NCI-H1048 (cell line): ENCODE measurements at places on chromosomes 7 and 10.

DNA sequence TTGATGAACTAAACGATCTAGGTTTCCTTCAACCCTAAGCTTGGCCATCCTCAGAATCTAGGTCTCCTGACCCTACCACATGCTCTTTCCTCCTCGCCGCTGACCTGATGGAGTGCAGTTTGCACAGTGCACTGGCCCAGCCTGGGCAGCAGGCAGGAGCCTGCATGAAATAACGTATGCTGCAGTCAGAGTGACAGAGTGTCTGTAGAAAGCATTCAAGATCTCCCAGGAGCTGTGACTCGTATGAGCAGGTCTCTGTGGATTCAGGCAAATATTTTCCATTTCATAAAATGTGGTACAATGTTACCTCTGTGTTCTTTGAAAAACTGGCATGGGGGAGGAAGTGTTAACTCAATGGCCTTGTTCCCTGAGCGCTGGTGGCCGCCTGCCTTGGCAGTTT, 441.8 kb downstream of the RPS24 start:
- DNase-seq, result no peak

GRCh38 chr10:17643339-17643754, 604 bp upstream of the STAM start:
- peak; percentile 45 for DNase-seq

GRCh38 chr7:142000244-142000643, 4.6 kb downstream of the MGAM start:
- no peak for DNase-seq

GRCh38 chr7:105178928-105179541, 165.0 kb downstream of the KMT2E start:
- DNase-seq, result no peak

GRCh38 chr10:34584164-34584563, 230.9 kb downstream of the PARD3 start:
- no peak for DNase-seq

GRCh38 chr7:130875265-130875741, 141.3 kb upstream of the KLF14 start:
- no peak for DNase-seq

DNA sequence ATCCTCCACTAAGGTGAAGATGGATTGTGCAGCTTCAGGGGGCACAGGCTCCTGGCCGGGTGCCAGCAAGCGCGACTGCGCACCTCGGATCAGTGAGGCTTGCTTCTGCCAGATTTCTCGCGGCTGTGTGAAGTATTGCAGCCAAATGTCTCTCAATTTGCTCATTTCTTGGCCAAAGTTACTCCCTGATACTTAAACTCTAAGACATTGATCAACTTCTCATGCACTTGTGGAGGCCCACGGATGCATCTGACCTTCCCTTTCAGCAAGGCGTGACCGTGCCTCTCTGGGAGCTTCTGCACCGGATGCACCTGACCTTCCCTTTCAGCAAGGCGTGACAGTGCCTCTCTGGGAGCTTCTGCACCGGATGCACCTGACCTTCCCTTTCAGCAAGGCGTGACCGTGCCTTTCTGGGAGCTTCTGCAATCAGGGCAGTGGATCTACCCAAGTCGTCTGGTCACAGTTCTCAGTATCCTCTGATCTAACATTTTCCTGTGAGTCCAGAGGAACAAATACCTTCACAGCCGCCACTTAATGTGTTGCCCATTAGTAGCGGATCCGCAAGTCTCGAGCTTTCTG, 248.3 kb downstream of the ADARB2 start:
- no peak for DNase-seq

GRCh38 chr7:71286336-71286735, 154.4 kb downstream of the GALNT17 start:
- DNase-seq, result no peak

DNA sequence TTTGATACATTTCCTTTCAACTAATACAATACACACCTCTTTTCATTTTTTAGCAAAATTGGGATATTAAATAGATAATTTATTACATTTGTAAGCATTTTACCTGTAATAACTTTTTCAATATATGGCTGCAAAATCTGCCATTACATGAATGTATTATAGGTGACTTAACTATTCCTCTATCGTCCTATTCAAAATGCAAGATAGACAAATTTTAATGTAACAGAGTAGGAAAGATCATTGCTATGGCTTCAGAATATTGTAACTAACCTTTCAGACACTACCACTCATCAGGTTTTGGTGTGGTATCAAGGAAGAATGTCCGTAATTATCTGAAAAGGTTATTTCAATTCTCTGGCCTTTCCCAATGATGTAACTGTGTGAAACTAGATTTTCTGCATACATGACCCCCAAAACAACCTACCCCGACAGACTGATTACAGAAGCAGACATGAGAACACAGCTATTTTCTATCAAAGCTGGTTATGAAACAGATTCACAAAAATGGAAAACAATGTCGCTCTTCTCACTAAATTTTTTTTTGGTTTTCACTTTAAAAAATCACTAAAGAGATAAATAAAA, 211.2 kb downstream of the FAM107B start:
- no peak for DNase-seq

- DNase-seq, result no peak
Measured at GRCh38 chr7:3559278-3559677, 258.2 kb downstream of the SDK1 start.

DNA sequence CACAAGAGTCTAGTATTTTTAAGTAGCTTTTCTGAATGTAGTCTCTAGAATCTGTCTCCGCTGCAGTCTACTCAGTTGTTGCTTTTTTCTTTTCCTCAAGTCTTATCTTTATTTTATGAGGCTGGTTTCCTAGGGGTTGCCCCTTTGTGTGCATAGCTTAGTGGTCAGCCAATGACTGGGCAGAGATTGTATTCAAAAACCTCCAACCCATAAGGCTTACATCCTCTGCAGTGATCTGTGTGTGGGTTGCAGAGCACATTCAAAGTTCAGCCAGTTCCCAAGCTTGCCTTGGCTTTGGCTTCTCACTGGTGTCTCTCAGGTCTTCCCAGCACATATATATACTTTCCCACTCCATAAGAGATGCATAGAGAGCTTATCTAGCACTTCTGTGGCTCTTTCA, 160.0 kb upstream of the TCF7L2 start:
- no peak for DNase-seq

- no peak for DNase-seq
Measured at GRCh38 chr7:50957431-50957830, 174.7 kb upstream of the GRB10 start.

DNA sequence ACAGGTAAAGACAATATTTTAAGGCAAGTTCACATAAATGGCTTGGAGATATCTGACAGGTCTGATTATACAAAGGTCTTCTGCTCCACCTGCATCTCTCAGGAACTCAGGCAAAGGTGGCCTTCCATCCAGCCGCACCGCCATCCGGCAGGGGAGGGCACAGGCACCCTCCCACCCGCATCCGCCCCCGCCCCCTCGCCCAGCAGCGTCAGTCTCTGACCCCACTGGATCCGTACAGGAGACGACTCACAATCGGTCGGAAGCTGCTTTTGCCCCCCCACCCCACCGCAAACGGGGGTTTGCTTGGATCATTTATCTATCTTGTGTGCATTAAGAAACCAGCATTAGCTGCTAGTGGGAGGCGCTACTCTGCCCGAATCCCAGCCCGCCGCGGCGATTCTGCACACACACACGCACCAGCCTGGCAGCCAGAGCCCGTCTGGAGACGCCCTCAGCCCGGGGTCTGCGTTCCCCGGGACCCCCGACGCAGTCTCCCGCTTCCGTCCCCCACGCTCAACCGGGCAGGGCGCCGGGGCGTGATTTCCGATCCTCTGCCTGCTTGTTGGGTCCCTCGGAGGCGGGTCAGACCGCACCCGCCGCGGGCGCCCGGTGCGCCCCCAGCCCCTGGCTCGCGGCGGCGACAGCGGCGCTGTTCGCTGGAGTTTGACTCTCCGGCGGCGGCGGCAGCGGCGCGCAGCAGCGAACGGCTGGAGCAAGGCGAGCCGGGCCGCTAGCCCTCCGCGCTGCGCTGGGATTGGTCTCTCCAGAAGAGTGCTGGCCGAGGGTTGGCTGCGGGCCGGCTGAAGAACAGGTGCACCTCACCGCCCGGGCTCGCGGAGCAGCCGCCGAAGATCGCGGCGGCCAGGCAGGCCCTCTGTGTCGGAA, 820 bp upstream of the NRG3 start:
- DNase-seq, result peak; percentile 60

DNA sequence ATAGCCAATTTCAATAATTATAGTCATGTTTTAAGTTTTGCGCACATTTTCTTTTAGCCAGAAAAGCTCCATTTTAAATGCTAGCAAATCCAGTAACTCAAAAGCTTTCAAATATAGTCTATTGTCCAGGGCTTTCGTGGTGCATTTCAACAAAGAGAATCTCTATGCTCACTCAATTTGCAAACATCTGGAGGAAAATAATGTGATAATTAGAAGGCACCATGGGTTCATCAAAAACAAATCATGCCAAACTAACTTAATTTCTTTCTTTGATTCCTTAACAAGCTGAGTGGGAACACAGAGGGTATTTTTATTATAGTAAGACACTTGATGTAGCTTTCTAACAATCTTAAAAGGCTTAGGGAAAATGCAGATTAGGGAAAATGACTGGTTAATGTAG, 179.8 kb downstream of the NXPH1 start:
- no peak for DNase-seq

DNA sequence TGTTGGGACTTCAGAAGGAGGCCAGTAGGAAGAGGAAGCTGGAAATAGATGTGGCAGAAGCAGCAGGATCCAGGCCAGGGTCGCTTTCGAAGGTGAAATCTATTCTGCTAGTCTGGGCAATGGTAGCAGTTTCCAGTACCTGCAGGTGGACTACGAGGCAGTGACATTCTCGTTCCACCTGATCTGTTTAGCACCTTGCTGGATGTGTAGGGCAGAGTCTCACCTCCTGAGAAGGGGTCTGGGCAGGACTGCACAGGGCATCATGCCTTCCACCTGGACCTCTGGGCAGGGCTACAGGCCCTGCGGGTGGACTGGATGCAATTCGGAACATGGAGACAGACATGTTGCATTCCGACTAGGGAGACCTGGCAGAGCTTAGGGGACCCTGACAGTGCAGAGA, 254.8 kb upstream of the ZNF32 start:
- no peak for DNase-seq

- DNase-seq, result no peak
Measured at GRCh38 chr10:86673827-86674581, 5.7 kb downstream of the LDB3 start.

DNA sequence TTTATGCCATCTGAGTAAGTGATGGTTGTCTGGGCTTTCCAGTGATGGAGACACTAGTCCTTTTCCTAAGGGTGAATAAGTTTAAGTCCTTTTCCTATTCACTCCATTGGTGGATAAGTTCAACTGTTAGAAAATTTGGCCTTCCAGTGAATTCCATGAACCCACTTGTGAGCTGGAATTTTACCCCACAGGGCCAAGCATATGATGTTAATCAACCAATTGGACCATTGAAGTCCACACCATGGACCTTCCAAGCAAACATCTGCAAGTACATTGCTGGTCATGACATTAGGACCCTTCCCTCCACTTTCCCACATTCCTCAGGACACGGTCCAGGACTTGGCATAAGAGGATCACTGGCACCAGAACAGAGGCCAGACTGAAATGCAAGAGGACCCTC, 381.4 kb downstream of the RPS24 start:
- DNase-seq, result no peak

DNA sequence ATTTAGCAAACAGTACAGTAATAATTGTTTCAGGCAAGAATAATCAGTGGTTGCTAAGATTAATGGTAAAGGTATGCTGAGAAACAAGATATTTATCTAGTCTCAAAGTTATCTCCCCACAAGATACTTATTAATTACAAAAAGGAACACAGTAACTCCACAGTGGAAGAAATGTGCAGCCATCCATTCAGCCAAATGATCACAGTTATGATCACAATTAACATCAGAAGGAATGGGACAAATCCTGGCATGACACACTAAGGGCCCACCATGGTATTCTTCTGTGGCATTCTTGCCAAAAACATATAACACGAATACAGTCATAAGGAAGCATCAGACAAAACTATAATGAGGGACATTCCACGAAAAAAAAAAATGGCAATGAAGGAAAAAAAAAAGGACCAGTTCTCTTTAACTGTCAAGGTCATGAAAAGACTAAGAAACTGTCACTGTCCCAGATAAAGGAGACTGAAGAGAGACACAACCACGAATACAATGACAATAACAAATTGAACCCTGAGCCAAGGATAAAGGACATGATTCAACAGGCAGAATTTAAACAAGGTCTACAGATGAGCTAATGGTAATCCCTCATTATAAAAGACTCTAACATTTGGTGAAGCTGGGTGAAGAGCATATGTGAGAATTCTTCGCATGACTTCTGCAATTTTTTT, 20.9 kb downstream of the NUDCD3 start:
- no peak for DNase-seq

DNA sequence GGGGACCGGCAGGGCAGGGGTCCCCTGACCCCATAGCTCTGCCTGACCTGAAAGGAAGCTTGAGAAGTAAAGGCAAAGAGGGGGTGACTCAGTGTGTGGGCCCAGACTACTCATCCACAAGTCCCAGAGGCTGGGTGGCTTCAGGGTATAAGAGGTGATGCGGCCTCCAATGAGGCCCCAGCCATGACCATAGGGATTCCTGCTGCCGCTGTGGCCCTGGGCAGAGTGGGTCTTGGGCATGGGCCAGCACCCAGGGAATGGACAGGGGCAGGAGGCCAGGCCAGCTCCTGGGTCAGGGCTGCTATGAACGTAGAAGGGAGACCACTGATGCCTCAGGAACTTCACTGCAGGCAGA, 64.4 kb upstream of the EBF3 start:
- no peak for DNase-seq

- DNase-seq, result no peak
Measured at GRCh38 chr10:99676426-99676825, 17.1 kb downstream of the ENTPD7 start.

- DNase-seq, result no peak
Measured at GRCh38 chr7:159147687-159148086, 3.0 kb upstream of the VIPR2 start.

GRCh38 chr10:101272229-101272868, 43.1 kb upstream of the LBX1 start:
- DNase-seq, result no peak

- no peak for DNase-seq
Measured at GRCh38 chr7:47039089-47039648, 542.7 kb downstream of the TNS3 start.

DNA sequence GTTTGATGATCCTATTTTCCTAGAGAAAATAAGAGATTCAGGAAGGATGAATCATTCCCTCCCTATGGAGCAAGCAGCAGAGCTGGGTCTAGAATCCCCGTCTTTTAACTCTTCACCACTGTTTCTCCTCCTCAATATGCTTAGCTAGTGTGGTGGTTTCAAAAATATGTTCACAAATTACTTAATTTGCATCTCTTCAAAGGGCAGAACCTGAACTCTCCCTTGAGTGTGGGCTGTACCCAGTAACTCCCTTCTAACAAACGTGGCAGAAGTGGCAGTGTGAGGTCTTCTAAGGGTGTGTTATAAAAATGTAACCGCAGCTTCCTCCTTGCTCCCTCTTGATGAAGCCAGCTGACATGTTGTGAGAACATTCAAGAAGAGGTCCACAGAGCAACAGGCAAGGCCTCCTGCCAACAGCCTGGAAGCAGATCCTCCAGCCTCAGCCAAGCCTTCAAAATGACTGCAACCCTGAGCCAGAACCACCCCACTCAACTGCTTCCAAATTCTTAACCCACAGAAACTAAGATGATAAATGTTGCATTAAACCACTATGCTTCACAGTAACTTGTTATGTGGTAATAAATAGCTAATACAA, 36.6 kb downstream of the SRPK2 start:
- peak; percentile 12 for DNase-seq

GRCh38 chr10:122181876-122182275, 89.2 kb upstream of the BTBD16 start:
- no peak for DNase-seq
